CD4-positive, alpha-beta T cell treated with Interleukin-10 for 1 hour (primary cell): ENCODE measurements at places on chromosomes 7 and 10.

DNA sequence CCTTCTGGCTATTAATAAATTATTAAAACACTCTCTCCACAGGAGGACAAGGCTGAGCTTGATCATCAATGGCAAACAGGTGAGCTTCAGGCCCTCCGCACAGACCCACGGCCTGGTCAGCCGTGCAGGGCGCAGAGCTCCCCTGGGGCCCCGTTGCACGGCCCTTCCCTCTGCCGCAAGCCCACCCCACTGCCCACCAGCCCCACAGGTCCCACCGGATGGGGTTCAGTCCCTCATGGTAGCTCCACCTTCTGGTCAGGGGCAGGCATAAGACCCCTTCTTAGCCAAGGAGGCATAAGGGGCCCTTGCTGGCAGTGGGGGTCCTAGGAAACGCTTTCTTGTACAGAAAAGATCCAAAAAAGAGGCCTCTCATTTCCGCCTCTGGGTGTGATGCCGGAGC lies 84.6 kb downstream of the MAD1L1 start:
- no peak for DNase-seq

DNA sequence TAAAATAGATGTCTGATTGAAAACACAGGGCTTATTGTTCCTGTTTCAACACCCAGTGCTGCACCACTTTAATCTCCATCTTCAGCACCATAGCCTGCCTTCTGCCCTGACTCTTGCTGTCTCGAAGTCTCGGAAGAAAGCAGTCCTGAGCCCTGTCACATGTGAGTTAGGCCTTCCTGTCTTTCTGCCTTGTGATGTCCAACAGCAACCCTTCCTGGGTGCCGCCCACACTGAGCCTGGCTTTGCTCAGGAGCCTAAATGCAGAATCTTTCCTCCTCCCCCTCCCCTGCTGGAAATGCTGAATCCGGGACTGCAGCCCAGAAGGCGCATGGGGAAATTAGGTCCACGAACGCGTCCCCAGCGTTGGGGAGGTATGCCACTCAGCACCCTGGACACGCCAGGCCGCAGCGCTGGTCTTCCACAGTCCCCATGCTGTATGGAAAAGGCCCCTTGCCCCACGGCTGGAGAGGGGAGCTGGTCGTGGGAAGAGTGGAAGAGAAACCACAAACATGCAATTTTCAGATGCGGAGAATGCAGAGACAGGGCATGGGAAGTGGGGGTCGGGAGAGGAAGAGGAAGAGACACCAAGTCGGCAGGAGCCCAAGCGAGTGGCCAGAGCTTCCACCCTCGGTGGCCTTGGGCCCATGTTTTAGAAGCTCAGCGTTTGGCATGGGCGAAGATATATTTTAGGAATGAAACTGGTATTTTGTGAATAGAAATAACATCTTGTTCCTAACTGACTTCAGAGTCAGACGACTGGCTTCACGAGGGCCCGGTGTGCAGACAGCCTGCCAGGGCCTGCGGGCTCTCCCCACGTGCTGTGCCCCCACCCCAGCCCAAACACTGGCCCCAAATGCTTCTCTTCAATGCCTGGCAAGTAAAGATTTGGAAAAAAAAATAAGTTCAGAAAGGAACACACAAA lies 656.1 kb upstream of the FOXK1 start:
- DNase-seq, result no peak

DNA sequence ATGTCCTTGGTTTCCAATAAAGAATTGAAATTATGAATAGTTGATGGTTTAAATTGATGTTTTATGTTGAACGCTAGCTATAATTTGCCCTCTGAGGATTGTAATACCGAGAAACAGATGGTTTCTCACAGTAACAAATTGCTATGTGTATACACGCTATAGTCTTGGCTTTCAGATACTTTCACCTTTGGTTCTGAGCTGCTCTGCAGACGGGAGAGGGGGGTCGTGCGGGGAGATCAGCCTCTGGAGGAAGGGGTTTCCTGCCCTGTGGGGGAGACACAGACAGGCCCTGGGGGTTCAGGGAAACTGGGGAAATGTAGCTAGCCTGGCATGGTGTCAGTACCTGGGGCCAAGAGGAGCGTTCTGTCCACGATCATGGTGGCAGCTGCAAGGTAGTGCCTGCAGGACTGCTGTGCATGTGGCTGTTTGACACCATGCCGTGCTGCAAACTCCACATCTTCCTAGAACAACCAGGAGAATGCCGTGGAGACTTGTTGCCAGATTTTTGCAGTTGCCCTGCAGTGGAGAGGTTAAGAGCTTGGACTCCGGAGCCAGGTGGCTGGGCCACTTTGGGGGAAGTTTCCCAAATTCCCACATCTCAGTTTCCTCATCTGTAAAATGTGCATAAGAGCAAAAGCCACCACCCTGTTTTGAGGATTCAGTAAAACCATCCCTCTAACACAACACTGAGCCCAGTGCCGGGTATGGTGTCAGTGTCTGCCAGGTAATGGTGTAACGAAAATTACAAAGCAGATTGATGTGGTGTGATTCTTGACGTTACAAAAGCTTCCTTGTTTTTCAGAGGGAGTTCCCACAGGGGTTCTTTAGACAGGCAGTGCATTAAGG lies 167.9 kb downstream of the CUX1 start:
- DNase-seq, result no peak

DNA sequence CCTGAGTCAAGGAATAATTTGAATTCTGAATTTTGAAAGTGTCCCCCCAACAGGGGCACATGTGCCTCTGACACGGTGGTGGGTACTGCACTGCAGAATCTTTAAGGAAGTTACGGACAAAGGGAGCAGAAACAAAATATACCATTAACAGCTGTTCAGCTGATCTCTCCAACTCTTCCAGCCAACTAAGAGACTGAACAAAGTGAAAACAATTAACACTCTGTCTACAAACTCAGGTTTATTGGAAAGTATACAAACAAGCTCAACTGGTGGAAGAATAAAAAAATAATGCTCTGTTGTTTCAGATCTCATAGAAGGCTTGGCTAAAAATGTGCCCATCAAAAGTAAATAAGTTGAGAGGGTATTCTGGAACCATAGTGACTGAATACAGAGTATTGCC lies 34.4 kb downstream of the ASB4 start:
- DNase-seq, result no peak

DNA sequence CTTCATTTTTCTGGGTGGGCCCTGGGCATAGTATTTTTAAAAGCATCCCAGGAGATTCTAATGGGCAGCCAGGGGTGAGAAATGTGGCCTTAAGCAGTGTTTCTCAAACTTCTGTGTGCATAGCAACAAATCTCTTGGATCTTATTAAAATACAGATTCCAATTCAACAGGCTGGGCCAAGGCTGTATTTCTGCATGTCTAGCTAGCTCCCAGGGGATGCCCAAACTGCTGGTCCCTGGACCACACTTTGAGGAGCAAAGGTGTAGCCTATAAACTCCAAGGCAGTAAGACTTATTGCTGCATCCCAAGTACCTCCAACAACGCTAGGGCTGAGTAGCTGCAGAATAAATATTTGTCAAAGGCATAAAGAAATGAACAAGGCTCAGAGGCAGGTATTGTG lies 292.9 kb upstream of the ZMIZ1 start:
- no peak for DNase-seq

GRCh38 chr10:124092250-124092859 lies 1.0 kb downstream of the CHST15 start:
- peak; percentile 28 for DNase-seq

DNA sequence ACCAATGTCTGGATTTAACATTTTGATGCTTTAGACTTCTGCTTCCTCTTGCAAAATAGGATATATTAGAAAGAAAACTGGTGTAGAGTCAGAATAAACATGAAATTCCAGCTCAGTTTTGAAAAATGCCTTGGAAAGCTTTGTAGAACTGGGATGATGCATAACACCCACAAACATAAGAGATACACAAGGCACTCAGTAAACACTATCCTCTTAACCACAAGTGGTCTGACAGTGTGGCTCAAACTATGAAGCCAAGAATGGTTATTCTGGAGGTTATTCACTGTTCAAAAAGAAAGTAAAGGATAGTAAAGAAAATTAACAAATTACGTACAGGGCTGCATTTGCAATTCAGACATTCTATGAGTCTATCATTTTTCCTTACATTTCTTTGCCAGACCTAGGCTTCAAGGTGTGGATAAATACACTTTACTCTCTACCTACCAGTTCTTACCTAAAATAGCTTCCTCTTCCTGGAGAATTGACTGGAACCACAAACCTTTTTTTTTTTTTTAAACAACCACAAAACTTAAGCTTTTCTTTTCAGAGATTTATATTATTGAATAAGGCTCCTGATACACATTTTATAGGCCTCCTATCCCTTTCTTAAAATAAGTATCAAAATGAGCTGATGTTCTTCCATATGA lies 9.0 kb upstream of the RSBN1L start:
- DNase-seq, result no peak

DNA sequence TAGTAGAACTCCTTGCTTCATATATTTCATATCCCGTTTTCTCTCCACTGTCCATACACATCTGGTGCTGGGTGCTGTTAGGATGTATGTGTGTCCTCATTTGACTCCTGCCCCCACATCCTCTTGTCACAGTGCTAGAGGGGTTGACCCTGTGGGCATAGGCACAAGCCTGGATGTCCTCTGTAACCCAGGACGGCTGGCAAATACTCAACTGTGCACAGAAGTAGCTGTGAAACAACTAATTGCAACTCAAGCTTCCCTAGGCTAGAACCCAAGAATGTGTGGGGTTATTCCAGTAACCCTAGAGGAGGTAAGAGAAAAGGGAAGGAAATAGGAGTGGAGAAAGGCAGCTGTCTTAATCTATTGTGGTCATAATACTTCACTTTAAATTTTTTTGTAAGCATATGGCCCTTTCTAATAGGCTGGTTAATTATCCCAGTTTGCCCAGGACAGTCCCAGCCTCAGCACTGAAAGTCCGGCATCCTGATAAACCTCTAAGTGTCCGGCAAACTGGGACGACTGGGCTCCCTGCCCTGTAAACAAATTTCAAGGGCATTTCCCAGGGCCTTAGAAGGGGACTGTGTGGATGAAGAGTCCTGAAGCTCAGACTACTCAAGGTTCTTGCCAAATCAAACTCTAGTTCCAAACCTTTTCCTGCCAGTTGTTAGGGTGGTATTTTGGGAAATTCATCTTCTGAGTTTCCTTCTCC lies 283.2 kb upstream of the CELF2 start:
- no peak for DNase-seq

- peak; percentile 47 for DNase-seq
These were observed at the start of gene GJC3 for GRCh38 chr7:99928994-99929729. GJC3 (minus strand) TSS chr7:99929620; CDS start chr7:99929620, 0 bp downstream.

DNA sequence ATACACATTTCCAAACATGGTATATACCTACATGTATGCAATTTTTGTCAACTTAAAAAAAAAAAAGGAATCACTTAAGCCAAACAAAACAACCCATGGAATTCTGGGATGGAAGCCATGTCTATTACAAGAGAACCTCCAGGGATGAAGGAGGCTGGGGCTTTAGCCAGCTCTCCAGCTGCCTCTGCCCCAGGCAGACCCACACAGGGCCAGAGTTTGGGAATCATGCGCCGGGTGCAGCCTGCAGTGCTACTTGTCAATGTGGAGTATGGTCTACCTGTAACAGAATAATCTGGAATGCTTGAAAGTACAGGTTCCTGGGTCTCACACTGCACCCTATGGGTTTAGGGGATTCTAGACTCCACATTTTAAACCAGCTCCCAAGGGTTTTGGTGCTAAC lies 10.8 kb downstream of the ATP6V0E2 start:
- DNase-seq, result no peak

DNA sequence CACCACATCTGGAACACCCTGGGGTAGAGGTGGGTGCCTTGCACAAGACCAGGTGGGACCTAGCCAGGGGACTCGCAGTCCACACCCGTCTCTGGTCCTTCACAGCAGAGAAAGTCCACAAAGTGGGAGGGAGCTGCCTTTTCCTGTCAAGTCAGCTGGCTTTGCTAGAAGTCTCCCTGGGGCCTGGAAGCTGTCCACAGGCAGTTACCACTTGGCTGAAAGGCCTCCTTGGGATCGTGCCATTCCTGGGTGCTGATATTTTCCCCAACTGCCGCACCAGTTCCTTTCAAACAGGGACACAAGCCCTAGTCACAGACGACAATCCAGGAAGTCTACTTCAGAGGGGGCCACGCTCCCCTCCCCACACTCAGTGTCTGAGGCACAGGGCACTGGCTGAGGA lies 75.4 kb downstream of the AFAP1L2 start:
- no peak for DNase-seq

GRCh38 chr7:77157446-77157845 lies 35.0 kb downstream of the CCDC146 start:
- DNase-seq, result peak; percentile 13

DNA sequence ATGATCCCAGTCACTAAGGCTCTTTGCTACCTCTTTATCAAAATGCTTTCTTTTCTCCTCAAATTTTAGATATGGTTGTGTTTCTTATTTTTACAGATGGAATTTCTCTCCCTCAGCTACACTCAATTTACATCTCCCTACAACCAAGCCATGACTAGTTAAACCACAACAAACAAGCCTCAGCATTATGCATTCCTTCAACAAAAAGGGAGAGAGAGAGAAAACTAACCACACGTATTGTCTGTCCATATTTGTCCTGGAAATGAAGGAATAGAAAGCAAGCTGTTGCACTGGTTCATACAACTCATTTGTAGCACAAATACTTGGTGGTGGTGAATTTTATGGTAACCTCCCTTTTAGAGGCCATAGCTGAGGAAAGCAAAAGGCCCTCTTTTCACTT lies 286.4 kb downstream of the AHR start:
- DNase-seq, result no peak

- DNase-seq, result no peak
These were observed 225.3 kb upstream of the INHBA start for GRCh38 chr7:41928166-41928565.

DNA sequence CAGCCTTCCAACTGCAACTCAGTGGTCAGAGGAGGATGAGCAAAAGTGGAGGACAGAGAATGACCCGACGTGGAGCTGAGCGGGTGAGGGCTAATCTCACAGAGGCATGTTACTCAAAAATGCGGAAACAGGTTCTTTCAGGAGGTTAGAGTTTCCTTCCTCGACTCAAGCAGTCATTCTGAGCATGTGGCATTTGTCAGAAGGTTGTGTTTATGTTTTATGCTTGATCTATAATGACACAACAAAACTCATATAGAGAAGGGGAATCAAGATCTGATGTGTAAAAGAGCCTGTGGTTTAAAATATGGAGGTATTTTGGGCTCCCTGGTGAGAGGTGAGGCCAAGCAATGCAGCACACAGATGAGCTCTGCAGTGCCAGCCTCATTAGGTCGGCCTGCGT lies 311.4 kb downstream of the ADARB2 start:
- DNase-seq, result no peak

DNA sequence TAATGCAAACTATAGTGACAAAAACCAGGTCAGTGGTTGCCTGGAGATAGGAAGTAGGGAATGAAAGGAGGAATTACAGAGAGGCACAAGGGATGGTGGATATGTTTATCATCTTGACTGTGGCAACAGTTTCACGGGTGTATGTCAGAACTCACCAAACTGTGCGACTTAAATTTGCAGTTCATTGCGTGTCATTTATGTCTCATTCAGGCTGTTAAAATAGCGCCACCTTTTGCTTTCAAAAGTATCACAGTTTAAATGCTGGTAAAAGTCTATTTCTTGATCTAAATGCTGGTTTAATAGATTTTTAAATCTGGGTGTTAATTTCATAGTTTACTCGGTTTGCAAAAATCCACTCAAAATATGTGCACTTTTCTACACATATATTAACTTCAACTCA lies 51.0 kb downstream of the PTTG1IP2 start:
- no peak for DNase-seq
